ENCODE measurements at places on chromosomes 6 and 20. TPM values are rescaled to one million over a fixed set of nuclear protein-coding genes. Genes with fewer than 3 reads are reported as not detected.

Gene DACT2
- total RNA-seq, result not detected

Gene ZNF391
- 0.27 TPM for total RNA-seq

Gene CST5
- total RNA-seq, result not detected

Gene JPH2
- total RNA-seq, result 18.3 TPM

Gene VGLL2
- 9.9 TPM for total RNA-seq

Gene PBX2
- total RNA-seq, result 37.6 TPM

Gene ABHD12
- 11.9 TPM for total RNA-seq

Gene ADGB
- total RNA-seq, result not detected

DNA sequence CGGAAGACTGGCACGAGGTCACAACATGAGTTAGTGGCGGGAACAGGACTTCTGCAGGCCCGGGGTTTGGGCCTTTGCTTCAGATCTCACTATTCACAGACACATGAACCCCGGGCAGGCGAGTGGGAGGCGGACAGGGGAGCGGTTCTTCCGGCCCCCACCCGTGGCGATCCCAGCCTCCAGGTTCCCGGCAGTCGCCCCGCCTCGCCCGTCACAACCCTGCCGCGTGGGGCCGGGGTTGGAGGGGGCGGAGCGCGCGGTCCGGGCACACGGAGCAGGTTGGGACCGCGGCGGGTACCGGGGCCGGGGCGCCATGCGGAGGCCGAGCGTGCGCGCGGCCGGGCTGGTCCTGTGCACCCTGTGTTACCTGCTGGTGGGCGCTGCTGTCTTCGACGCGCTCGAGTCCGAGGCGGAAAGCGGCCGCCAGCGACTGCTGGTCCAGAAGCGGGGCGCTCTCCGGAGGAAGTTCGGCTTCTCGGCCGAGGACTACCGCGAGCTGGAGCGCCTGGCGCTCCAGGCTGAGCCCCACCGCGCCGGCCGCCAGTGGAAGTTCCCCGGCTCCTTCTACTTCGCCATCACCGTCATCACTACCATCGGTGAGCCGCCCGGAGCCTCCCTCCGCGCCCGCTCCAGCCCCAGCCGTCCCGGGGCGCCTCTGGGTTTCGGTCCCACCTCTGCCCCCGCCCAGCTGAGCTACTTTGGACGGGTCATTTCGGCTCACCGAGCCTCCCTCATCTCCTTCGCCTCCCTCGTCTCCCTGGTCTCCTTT is at the start of gene KCNK15:
Gene KCNK15, plus strand, starts transcription at position 268 of the 769 bp plus-strand sequence. Its CDS starts 46 bp downstream, at position 314.
- DNase-seq, result no peak

DNA sequence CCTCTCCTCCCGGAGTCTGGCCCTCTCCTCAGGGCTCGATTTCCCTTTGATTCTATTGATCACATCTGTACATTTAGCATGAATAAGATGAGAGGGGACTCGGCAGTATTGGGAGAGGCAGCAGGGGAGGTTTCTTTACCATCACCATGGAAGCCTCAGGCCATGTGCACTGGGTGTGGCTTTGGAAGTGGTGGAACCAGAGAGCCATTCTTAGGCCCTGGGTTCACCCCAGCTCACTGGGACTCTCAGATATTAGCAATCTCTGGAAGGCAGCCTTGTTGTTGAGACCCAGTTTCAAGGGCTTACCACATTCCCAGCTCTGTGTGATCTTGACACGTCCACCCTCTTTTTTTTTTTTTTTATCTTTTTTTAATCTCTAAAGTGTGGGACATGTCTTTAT is 195.9 kb upstream of the PROKR2 start:
- no peak for DNase-seq

DNA sequence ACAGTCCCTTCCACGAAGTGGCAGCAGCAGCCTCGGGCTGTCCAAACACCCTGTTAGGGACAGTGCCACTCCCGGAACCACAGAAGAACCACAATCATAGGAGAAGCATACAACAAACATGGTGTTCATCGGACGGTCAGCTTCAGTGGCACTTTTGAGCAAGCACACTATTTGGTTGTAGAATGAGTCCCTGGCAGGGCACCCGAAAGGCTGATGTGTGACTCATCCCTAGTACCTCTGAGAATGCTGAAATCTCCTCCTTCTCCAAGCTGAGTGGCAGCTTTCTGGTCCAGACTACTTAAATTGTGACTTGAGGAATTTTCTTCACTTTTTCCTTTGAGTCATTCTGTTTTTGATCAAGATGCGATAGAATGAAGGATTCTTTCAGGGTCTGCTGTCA is 282.5 kb downstream of the ESR1 start:
- peak; percentile 56 for DNase-seq

GRCh38 chr6:34093206-34093605 is 52.7 kb downstream of the GRM4 start:
- no peak for DNase-seq

DNA sequence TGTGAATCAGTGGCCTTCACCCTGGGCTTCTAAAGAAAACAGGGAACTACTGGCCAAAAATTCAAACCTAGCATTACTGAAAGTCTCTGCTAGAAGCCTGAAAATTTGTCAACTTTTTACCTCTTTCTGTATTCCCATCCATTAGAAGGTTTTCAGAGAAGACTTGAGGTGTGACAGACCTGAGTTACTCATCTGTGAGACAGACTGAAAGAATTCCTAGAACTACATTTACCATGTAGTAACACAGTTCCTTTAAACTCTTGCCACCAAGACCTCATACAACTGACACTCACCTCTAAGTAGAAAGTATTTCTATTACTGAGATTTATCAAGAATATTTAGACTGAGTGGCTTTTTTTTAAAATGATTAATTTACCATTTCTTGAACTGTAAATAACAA is 4.5 kb downstream of the DPM1 start:
- no peak for DNase-seq

GRCh38 chr6:137176729-137177128 is 3.3 kb upstream of the IL22RA2 start:
- DNase-seq, result no peak

DNA sequence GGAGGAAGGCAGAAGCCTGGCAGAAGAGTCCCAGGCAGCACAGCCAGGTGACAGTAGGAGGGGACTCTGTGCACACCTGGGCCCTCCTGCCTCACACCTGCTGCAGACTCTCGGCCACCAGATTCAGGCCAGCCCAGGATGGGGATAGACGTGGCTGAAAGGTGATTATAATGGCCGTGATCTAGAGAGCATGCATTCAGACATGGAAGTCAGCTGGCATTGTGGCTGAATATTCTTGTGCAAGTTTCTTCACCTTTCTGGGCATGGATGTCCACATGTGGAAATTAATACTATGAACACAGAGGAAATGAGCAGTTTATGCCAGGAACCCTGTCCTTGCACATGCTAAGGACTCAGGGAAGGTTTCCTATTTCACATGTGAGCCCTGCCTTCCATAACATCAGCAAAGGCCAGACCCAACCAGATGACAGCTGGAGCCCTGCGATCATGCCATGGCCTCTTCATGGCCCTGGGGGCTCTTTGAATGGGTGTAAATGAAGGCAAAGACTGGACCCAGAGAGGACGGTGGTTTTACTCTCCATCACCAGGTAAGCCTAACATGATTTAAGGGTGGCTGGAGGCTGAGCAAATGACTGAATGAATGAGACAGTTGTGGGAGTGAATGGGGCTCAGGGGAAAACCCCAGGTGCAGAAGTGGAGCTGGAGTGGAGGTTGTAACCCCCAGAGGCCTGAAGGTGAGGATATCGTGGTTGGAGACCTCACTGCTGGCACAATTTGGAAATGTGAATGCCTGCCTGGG is 2.7 kb upstream of the RAET1L start:
- no peak for DNase-seq

DNA sequence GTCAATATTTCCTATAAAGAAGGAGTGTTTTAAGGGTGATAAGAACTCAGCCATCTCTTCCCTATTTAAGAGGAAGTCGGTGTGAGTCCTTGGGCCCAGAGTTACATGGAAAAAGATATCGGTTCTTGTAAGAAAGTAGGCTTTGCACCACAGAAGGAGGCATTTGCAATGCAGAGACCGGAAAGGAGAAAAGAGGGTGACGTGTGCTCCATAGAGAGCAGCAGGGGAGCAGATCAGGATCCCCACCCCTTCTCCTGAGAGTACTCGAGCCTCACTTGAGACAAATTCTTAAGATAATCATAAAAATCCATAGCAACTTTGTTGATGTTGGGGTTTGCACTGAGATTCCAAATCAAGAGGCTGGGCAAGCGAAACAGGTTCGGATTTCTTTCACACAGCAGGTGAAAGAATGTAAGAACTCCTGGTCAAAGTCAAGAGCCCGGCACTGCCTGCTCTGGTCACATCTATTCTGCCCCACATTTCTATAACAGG is 27.8 kb downstream of the FOXA2 start:
- DNase-seq, result no peak

DNA sequence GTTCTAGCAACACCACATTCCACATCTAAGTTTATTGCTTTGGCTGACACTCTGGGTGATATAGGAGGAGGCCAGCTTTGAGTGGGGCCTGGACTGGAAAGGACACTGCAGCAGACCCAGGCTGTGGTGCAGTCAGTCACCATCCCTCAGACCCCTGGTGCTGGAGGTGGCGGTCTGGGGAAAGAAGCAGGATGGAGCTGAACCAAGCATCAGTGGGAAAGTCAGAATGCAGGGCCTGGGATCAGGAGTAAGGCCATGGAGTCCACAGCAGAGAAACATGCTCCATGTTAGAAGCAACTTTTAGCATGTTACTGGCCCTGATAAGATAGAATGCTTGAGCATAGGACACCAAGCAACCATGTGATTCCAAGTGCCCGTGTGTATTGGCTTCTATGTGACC is 5.9 kb downstream of the HLA-A start:
- no peak for DNase-seq

- no peak for DNase-seq
Measured at GRCh38 chr20:23224806-23225205, 125.8 kb upstream of the NXT1 start.

GRCh38 chr20:17761604-17762003 is 61.8 kb downstream of the BANF2 start:
- DNase-seq, result no peak

DNA sequence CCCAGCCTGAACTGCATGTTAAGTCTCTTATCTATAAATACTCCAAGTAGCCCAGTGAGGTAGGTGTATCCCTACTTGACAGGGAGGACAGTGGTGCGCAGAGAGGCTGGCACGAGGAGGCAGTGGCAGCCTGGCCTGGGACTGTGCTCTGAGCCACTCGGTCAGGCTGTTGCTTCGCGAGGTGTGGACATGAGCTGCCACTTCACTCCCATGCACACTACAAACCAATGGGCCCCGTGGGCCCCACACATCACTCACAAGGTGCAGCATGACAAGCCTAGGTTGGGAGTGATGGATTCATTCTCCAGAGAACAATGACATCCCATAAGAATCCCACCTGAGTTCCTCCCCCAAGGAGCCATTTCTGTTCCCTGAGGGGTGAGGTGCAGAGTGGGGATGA is 54.9 kb downstream of the TMEM242 start:
- no peak for DNase-seq

DNA sequence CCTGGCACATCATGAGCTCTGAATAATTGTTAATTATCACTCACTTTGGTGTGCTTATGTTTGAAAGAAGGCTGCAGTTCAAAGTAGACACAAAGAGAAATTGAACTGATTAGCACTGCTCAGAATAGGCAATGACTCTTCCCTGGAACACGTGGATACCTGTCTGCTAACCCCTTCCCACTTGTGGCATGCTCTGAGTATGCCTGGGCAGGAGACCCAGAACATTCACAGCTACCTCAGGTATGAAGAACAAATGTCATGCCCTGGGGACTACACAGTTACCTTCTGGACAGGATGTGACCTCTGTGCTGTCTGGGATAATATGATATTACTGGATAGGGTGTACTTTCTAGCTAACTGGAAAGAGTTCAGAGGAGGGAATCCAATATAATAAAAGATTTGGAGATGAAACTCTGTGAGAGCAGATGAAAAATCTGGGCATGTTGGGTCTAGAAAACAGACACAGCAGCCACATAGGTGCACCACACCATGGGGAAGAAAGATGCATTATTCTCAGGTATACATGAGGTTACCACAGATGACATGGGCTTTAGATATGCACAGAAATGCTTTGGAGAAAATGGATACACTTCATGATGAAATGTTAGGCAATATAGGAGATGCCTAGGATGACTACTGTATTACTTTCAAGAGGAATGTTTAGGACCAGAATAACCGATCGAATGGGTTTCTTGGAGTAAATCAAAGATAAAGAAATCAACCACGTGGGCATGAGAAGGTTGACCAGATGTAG is 324.2 kb upstream of the PREP start:
- DNase-seq, result no peak

DNA sequence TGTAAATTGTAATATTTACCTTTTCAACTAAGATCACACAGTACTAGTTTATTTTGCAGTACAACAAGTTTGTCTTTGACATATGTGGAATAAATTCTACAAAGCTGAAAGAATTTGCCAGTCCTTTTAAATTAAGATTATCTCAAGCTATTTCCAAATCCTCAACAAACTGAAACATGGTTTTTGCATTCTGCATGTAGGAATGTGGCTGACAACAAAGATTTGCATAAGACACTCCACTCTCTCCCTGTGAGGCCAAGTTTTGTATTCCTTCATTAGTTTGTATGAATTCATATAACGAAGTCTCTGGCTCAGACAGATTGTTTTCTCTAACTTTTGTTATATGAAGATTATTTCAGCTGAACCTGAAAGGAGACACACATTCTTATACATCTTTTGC is 124.1 kb upstream of the THEMIS start:
- no peak for DNase-seq

DNA sequence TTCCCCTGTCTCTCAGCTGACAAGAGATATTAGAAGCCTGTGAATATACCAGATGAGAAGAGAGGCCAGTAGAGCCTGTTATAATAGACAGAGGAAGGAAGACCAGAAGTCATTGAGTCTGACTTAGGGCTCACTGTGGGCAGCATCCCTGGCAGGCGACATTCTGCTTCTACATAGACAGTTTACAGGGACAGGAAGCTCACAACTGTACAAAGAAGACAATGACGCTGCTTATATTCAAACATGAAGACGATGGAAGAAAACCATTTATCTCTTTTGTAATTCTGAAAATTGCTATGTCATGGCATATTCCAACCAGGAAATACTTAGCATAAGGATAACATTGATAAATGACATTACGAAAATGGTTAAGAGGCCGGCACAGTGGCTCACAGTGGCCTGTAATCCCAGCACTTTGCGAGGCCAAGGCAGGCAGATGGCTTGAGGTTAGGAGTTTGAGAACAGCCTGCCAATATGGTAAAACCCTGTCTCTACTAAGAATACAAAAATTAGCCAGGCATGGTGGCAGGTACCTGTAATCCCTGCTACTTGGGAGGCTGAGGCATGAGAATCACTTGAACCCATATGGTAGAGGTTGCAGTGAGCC is 170.9 kb downstream of the UBE3D start:
- no peak for DNase-seq

- no peak for DNase-seq
Measured at GRCh38 chr6:88031550-88031949, 16.1 kb upstream of the SPACA1 start.

DNA sequence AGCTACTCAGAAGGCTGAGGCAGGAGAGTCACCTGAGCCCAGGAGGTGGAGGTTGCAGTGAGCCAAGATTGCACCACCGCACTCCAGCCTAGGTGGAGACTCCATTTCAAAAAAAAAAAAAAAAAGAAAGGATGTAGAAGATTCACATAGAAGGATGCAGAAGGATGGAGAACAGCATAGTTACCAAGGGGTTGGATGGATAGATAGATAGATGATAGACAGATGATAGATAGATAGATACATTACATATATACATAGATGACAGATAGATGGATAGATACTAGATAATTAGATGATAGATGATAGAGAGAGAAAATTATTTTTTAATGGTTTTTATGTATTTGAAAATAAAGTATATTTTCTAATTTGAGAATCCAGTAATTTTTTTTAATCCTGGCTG is 160.7 kb upstream of the ARID1B start:
- DNase-seq, result no peak

All from gastrocnemius medialis (tissue), 4 donors.